CD4-positive, alpha-beta T cell treated with Interleukin-17A for 1 hour (primary cell): ENCODE measurements at places on chromosomes 6 and 20.

- no peak for DNase-seq
These were observed 137.2 kb downstream of the EDN3 start for GRCh38 chr20:59437601-59438031.

- no peak for DNase-seq
These were observed 201.2 kb upstream of the MYLIP start for GRCh38 chr6:15927531-15928225.

DNA sequence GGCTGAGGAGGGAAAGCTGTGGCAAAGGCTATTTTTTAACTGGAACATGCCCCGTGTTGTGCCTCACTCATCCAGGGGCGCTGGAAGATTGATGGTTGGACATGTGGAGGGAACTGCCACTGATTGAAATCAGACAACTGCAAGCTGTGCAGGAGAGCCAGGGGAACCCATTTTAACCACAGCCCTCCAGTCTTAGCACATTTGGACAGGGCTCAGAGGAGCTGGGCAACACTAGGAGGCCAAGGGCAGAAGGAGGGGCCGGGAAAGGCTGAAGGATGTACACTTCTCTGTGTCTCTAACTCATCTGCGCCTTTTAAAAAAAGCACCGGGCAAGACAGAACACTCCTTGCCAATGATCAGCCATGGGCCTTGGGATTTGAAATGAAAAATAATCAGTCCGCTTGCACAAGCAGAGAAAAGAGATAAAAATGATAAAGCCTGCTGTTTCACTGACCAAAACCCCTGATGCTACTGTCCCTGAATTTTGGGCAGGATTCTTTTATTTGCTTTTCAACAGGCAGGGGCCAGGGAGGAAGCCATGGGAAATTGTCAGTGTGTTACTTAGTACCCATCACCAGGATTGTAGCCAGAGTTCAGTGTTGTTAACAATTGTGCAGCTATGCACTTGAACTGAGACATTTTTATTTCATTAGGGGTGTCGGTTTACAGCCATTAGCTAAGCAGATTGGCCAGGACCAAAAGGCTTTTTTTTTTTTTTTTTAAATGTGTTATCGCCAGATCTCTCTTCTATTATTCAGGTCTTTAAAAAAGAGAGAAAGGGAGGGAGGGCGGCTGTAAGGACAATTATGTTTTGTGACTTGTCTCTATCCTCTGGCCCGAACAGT is 109.3 kb upstream of the EYA4 start:
- DNase-seq: no peak

- no peak for DNase-seq
These were observed 643.8 kb upstream of the AGPAT4 start for GRCh38 chr6:161917645-161918044.

GRCh38 chr6:29507319-29507718 is 19.6 kb upstream of the MAS1L start:
- no peak for DNase-seq

DNA sequence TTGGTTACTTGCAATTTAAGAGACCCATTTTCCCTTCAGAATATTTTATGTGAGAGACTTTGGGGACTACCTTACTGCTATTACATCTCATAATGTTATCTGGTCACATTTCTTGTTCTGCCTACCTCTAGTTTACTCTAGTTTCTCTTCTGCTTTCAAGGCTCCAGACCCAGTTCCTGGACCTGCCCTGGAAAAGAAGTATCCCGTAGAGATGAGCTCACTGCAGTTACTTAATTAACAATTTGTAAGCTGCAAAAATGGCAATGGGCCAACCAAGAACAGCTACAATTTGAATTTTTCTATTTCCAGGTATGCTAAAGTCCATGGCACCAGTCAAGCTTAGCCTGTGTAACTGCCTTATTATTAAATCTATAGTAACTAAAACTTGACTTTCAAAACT is 25.0 kb downstream of the TAB2 start:
- DNase-seq: no peak

GRCh38 chr6:166106076-166106686 is 61.5 kb downstream of the TBXT start:
- DNase-seq: peak; percentile 33

- DNase-seq: no peak
These were observed 48.4 kb upstream of the DSN1 start for GRCh38 chr20:36821964-36822437.

DNA sequence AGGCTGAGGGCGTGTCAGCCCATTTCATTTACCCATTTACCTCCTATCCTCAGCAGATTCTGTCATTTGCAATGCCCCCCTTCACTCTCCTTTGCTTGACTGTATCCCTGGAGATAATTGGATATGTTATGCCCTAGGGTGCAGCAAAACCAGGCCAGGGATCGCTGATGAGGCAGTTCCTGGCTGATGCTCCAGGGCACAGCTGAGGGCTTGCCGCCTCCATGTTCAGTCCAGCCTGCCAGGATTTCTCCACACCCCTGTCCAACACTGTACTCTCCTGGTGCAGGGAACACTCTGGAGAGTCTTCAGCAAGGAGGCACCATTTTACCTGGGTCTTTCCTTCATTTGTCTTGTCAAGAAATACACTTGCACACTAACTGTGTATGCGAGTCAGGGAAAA is 532.1 kb upstream of the CHD6 start:
- no peak for DNase-seq

DNA sequence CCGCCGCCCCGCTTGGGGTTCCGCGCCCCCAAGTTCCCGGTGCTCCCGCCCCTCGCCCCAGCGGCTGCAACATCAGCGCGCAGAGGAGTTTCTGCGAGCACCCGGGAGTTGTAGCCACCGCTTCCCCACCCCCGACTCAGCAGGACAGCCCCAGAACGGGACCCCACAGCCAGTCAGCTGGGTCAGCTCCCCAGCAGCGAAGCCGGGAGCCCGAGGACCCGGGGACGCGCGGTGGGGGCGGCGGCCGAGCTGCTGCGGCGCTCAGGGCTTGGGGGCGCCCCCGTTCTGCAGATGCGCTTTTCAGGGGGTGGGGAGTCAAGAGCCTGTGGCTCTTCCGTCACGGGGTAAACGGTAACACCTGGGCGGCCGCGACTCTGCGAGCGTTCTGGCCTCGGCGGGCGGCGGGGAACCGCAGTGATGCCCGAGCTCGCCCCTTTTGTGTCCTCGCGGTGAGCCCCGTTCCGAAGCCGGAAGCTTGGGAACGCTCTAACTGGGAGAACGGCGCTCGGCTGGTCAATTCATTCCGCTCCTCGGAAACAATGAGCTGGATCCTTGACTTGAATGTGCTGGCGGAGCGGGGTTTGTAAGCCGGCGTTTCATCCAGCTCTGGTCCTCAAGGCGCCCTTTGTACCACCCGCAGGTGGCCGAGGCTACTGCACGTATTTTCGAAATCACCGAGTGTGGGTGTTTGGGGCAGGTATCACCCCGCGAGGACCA is 774 bp downstream of the PLEKHG1 start:
- peak; percentile 59 for DNase-seq

GRCh38 chr20:20754714-20755113 is 42.3 kb upstream of the RALGAPA2 start:
- no peak for DNase-seq

DNA sequence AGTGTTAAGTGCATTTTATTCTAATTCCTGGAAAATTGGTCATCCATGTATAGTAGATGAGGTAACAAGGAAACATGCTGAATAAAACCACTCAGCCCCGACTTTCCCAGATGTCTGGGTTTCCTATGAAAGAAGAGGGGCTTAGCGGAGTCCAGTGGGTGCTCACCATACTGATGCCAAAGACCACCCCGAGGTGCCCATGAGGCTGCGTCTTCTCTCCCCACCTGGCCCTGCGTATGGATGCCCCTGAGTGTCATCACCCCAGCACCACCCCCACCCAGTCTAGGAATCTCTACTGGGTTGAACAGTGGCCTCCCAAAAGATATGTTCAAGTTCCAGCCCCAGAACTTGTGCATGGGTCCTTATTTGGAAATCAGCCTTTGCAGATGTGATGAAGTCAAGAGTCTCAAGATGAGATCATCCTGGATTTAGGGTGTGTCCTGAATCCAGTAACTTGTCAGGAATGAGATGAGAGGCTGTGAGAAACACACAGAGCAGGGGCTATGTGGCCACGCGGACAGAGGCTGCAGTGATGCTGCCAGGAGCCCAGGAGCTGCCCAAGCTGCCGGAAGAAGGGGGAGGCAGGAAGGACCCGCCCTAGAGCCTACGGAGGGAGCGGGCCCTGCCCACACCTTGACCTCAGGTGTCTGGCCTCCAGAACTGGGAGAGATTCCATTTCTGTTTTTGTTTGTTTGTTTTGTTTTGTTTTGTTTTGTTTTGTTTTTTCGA is 124.6 kb upstream of the CDH4 start:
- no peak for DNase-seq

GRCh38 chr20:5887386-5887785 is 62.9 kb downstream of the TRMT6 start:
- DNase-seq: no peak

DNA sequence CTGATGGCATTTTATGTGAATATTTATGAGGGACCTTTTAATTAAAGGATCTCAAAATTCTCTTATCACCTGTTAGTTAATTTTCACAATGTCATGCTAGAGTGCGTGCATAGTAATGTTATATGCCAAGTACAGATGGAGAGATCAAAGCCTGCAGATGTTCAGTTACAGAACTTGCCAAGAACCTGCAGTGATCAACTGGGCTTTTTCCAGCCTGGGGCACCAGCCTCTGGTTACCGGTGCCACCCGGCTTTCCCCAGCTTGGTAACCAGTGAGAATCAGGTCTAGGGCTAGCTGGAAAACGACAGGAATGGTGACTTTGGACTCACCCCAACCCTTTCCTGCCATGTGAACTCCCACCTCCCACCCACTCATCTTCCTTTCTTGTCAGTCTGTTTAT is 91.8 kb downstream of the CAP2 start:
- no peak for DNase-seq

- peak; percentile 23 for DNase-seq
These were observed 435 bp downstream of the KIFC1 start for GRCh38 chr6:33391922-33392594.

- no peak for DNase-seq
These were observed 38.7 kb upstream of the B4GALT5 start for GRCh38 chr20:49752201-49752903.

- DNase-seq: no peak
These were observed 102.1 kb upstream of the NXT1 start for GRCh38 chr20:23248461-23248882.

DNA sequence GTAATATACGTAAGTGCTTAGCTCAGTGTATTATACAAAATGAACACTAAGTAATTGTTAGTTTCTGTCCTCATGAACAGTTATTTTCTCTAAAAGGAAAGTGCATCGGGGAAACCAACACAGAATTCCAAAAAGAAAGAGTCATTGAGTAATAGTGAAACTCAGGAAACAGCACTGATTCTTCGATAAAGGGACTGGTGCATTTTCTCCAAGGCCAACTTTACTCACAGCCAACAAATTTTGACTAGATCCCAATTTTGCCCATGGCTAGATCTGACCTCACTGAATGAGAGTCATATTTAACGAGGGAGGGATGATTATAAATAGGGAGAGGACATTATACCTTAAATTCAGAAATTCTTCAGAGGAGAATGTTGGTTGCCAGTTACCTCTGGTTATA is 390.9 kb upstream of the NRSN1 start:
- no peak for DNase-seq
